ENCODE measurements at places on chromosomes 1 and 21.

DNA sequence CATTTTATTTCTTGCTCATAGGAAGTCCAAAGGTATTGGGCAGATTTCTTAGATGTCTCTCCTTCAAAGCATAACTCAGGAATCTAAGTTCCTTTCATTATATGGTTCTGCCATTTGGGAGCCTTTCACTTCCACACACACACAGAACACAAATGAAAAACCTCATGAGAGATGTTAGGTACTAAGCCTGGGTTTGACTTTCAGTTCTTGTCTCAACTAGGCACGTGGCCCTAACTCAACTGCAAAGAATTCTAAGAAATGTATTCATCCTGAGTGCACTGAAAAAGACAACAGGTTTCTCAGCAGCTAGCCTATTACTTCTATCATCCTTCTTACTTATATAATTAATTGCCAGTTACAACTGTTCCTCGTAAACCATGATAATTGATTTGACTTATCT, 190.0 kb upstream of the SAMSN1 start:
- no peak for DNase-seq

GRCh38 chr1:228350179-228350742, 56.4 kb downstream of the TRIM11 start:
- DNase-seq, result no peak

- no peak for DNase-seq
Measured at GRCh38 chr1:157307491-157307890, 169.3 kb upstream of the ETV3 start.

- DNase-seq, result no peak
Measured at GRCh38 chr21:29186246-29186645, 55.8 kb downstream of the MAP3K7CL start.

DNA sequence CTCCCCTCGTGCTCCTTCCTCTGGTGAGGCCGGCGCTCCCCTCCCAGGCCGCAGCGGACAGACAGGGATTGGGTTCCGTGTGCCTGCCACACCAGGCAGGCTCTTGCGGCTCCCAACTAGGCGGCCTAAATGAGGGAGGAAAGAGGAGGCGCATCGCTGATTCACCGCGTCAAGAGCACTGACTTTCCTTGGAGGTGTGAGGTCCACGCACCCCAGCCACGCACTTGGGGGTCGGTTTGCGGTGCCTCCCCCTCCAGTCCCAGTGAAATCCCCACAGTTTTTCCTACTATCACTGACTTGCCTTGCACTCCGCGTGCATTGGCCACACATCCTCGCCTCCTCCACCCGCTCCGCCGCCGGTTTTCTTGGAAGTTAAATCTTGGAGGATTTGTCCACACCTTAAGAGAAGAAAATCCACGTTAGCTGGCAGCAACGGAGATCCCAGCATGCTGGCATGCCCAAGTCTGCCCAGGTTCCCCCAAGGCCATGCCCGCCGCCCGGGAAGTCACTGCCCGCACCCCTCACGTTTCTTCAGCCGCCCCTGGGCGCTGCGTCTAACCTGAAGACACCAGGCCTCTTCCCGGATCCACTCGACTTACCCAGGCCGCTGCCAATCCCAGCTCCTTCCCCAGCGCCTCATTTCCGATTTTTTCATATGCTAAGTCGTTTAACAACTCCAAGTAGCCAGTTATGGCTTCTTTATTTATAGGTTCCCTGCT, 1.1 kb upstream of the FOXD3 start:
- DNase-seq, result no peak

- DNase-seq, result no peak
Measured at GRCh38 chr1:107140703-107141490, at the start of gene NTNG1. Gene NTNG1, plus strand, starts transcription at chr1:107141039.

All from stimulated activated CD4-positive, alpha-beta T cell treated with anti-CD3 and anti-CD28 coated beads, TNF-alpha, amount 100 ng/mL, for 1 hour (primary cell).